ENCODE measurements at places on chromosomes 11 and 22. TPM values are rescaled to one million over a fixed set of nuclear protein-coding genes. Genes with fewer than 3 reads are reported as not detected.

Gene LDLRAD3
- 1.9 TPM for total RNA-seq

Gene CARD18
- total RNA-seq = not detected

Gene PHOX2A
- total RNA-seq = not detected

Gene CD3D
- total RNA-seq = not detected

Gene PANX3
- total RNA-seq = not detected
